GM23248 (cell line): ENCODE measurements at places on chromosomes 7 and 10.

- no peak for DNase-seq
These were observed 3.2 kb downstream of the ZNF775 start for GRCh38 chr7:150382123-150382843.

GRCh38 chr7:116557066-116557585 is 32.3 kb downstream of the CAV1 start:
- no peak for DNase-seq

DNA sequence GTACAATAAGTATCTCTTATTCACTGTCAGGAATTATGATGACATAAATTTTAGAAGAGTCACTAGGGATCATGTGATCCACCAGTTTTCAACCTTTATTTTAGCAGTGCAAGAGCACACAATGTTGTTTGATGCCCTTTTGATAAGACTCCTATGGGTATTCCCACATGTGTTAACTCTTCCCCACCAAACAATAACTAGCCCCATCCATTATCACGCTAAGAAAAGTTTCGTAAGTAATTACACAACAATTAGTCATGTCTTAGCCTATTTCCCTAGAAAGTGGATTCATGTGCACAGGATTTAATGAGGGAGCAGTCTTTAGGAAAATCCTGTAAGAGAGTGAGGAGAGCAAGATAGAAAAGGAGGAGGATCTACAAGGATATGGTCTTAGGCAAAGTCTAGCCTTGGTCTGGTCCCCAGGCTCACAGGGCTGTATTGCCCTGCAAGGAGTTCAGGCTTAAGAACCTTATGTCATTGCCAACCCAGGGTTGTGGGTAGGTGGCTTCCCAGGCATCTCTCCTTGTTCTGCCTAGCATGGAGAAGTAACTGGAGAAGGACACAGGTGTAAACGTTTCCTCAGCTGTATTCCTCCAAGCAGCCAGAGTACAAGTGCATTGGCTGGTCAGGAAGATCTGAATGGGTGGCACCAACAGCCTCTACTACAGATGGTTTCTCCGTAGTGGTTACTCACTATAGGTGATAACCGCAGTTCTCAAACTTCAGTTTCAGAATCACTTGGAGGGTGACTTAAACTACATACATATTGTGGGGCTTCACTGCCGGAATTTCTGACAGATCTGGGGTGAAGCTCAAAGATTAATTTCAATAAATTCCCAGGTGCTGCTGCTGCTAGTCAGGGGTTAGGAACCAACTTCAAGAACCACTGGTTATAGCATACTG is 574.5 kb downstream of the SUGCT start:
- DNase-seq = peak; percentile 50

GRCh38 chr7:29397398-29397797 is 166.2 kb upstream of the PRR15 start:
- no peak for DNase-seq

GRCh38 chr7:37916017-37916672 is 472 bp downstream of the SFRP4 start:
- no peak for DNase-seq

- DNase-seq = no peak
These were observed 265.3 kb downstream of the GLI3 start for GRCh38 chr7:41971640-41972187.

GRCh38 chr10:69715899-69716606 is 85.7 kb upstream of the COL13A1 start:
- DNase-seq = no peak

DNA sequence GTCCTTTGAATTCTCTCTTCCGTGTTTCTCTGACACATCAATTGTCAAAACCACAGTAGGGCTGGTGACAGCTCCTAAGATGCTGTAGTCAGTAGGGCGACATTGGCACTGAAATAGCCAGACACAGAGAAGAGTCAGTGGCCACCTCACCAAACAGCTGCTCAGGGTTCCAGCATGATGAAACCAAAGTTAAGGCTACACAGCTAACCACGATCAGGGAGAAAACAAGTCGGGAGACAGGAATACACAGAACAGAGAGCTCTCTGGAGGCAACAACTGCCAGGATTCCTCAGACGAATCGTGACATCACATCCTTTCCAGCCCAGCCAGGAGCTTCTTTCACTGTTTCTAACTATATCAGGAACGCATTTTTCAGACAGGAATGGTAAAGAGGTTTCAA is 922.2 kb downstream of the SORCS1 start:
- no peak for DNase-seq

- peak; percentile 46 for DNase-seq
These were observed 300.5 kb downstream of the KLF6 start for GRCh38 chr10:3484306-3485056.

DNA sequence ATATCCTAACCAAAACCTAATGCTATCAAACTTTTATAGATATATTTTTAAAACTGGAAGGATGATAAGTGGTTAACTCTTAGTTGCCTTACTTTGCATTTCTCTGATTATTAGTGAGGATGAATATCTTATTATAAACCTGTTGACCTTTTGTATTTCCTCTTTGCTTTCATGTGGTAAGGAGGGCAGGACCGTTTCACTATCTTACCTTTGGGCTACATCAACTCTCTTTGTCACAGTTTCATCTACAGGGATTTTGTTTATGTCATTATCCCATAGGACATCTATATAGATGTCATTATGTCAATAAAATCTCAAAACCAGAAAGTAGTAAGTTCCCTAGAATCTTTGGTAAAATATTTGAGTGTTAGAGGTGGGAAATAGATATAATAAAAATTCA is 219.3 kb downstream of the THSD7A start:
- no peak for DNase-seq

GRCh38 chr7:111199643-111200042 is 108.7 kb downstream of the LRRN3 start:
- no peak for DNase-seq

GRCh38 chr7:25752154-25752553 is 399.8 kb upstream of the NFE2L3 start:
- no peak for DNase-seq

- DNase-seq = no peak
These were observed 97.0 kb downstream of the PFKFB3 start for GRCh38 chr10:6299743-6300105.

DNA sequence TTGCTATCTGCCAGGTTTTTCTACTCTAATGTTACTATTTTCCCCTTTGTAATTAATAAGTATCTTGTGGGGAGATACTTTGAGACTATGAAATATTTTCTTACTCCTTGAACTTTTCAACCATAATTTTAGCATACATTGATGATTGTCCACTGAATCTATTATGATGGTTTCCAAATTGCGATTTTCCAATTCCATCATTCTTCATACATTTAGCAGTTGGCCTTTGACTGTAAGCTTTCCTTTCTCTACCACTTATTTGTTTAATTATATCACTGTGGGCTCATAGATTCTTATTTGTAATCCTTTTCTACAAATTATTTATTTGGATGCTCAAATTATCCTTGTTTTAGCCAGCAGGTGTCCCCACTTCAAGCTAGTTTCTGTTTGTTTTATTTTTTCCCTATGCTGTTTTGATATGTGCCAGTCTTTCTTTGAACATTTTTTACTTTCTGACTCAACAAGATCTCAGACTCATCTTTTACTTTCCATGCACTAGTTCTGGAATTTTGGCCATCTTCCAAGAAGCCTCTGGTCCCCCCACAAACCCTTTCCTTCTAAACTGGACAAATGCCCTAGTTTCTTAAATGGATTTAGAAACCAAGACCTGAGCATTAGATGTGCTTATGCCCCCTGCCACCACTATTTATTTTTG is 11.4 kb upstream of the MRPS16 start:
- peak; percentile 56 for DNase-seq

DNA sequence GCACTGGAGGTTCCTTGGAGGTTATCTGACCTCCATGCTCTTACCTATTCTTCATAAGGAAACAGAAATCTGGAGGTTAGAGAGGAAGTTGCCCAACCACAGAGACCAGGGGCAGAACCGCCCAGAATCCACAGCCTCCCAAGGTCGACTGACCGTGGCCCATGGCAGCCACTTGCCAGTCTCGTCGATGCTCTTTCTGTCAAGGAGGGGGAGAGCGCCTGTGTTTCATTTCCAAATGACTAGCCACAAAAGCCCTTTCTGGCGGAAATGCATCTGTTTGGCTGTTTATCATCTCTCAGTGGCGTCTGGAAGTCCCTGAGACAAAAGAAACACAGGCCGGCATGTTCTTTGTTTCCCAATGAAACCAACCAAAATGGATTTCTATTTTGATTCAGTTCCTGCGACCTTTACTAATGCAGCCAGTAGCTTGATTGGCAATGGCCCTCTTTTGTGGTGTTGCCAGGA is 2.9 kb downstream of the RAMP3 start:
- DNase-seq = no peak

- no peak for DNase-seq
These were observed 49.1 kb downstream of the PRKCQ start for GRCh38 chr10:6530966-6531365.

- no peak for DNase-seq
These were observed 277.0 kb downstream of the GFRA1 start for GRCh38 chr10:115996031-115996430.

- DNase-seq = peak; percentile 47
These were observed at the start of gene TBX20 for GRCh38 chr7:35253710-35254495. Gene TBX20, minus strand, starts transcription at chr7:35254100. Its CDS starts 480 bp downstream, at chr7:35253620.

DNA sequence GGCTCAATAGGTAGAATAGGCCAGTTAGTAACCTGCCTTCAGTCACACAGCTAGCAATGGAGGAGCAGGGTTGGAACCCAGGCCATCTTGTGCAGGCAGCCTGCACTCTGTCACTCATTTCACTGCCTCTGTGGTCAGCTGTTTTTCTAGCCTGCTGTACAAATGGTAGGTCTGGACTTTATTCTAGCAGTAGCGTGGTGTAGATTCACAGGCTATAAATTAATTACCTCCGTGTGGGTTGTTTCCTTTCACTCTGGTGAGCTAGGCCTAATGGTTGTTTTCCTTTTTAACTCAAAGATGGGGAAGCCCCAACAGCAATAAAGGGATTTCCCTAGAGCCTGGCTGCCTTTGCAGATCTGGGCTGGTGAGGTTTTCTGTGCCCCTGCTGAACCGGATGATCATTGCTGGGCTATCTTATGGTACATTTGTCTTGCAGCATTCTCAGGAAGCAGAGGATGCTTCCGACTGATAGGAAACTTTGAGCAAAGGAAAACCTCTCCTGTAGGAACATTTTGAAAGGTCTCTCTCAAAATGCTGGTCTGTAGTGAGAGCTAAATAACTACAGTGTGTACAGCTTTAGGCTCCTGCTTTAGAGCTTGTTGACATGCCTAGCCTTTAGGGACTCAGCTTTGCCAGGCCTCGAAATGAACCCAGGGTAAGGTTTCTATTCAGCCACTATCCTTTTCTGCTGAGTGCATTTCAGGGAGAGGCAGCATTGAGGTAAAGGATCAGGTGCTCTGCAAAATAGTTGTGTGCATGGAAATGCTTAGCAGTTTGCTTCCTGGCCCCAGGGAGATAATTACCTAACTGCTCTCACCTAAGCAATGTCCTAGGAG is 157.4 kb downstream of the ST7 start:
- no peak for DNase-seq

DNA sequence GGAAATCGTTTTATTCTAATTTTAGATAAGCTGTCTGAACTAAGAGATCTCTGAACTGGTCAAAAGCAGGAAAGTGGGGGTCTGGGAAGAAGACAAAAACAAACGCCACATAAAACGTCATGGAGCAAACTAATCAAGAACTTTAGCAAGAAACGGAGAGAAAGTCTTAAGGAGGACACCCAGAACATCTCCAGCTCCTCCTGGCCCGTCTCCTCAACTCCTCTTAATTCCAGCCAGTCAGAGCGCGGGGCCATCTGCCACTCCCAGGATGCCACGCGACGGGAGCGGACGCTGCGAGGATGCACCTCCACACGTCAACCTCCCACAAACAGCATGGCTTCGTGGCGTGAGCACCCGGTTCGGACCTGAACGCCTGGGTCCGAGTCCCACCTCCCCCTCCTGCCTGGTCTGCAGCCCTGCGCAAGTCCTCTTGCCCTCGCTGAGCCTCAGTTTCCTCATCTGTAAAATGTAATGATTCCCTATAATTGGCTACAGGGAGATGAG is 598 bp downstream of the MMS19 start:
- DNase-seq = peak; percentile 97

GRCh38 chr10:106795619-106796018 is 368.9 kb downstream of the SORCS1 start:
- peak; percentile 17 for DNase-seq

- DNase-seq = no peak
These were observed 10.5 kb upstream of the EDRF1 start for GRCh38 chr10:125708971-125709503.

DNA sequence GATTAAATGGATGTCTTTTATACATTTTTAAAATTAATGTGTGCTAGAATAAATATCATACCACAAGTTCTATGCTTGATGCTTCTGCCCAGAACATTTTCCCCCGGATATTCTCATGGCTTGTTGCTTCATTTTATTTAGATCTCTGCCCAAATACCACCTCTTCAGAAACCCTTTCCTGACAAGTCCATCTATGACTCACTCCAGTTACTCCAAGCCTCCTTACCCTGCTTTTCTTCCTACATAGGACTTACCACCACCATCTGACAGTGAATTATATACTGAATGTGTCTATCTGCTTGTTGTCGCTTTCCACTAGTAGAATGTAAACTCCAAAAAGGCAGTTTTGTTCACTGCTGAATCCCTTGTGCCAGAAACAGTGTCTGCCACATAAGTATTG is 19.1 kb upstream of the ERVW-1 start:
- DNase-seq = peak; percentile 30

DNA sequence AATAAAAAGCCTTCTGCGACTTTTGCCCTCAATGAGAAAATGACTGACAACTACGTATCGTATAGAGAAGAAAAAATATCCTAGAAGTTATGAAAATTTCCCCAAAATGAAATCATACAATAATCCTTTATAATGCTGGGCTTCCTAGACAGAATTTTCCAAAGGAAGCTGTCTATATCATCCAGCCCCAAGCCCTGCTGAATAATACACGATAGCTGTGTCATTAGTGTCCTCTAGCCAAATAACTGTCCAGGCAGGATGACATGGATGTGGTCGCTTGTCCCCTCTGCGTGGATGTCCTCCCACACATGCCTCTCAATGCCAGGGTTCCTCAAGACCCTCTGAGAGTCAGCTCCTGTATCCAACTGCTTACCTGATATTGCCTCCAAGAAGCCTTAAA is 61.7 kb upstream of the ECHDC3 start:
- DNase-seq = no peak

GRCh38 chr10:132291826-132292225 is 15.9 kb downstream of the STK32C start:
- no peak for DNase-seq

- DNase-seq = no peak
These were observed 70.1 kb downstream of the COBL start for GRCh38 chr7:51246258-51247245.
